ENCODE measurements at places on chromosomes 12 and 14.

- no peak for DNase-seq
Observed at GRCh38 chr12:84974155-84974815, 61.7 kb upstream of the SLC6A15 start.

GRCh38 chr12:109885616-109886015 lies 5.3 kb upstream of the GLTP start:
- no peak for DNase-seq

- no peak for DNase-seq
Observed at GRCh38 chr14:55715889-55716288, 135.9 kb downstream of the KTN1 start.

DNA sequence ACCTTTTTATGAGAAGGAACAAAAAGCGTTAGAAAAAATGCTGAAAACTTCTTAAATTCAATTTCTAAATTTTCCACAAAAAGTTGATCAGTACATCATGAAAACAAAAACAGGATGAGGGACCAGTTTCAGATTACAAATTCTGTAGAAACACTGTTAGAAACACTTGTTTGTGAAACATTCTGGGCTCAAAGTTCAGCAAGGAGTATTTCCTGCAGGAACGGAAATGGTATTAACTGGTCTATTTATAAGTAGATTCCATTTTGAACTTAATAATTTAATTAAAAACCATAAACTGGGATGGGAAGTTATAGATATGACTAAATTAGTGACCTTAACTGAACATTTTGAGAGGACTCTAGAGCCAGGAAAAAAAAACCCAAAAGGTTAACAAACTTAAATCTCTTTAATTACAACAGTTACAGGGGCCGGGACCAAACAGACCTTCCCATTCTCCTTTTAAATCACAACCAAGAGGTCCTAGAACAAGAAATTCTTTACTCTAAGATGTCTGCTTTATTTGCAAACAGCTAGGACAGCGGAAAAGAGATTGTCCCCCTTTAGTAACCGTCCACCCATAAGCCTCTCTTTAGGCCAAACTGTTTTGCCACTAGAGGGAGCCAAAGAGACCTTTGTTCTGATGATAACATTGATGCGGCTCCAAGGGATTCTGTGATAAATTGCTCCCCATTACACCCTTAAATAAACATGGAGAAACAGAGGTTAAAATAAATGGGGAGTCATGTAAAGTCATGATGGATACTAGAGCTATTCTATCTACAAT lies 69.0 kb upstream of the RERGL start:
- DNase-seq, result no peak

DNA sequence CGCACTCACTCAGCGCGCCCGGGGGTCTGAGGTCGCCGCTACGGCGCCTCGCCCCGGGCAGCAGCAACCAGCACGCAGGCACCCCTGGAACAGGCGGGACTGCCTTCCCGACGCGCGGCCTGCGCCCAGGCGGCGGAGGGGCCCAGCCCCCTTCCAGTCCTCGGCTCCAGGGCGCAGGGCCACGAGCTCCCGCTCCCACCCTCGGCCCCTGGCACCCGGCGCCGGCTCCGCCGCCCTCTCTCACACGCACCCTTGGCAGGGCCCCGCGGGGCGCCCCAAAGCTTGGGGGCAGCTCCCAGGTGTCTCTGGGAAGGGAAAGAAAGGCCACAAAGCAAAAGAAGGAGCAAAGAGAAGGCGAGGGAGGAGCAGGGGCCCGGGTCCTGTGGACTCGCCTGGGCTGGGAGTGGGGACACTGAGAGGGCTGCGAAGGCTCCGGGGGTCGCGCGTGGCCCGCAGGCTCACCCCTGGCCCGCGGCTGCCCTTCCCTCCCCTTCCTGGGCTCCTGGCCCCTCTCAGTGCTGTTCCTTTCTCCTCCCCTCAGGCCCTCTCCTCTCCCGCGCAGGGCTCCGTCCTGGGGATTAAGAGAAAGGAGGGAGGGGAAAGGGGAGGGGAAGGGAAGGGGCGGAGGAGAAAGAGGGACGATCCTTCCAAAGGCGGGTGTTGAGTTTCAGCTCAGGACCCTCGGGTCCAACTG lies 907 bp upstream of the EFS start:
- no peak for DNase-seq

GRCh38 chr12:58897969-58898368 lies 22.3 kb downstream of the LRIG3 start:
- no peak for DNase-seq

DNA sequence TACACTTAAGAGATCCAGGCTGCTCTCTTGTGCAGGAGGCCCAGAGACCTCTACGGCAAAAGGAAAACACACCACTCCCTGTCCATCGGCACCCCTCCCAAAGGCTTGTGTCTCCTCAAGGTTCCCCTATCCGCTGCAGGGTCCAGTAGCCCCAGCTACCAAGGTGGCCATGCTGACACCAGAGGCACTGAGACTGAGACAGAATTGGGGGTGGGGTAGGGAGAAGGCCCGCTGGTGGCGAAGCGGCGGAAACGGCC lies 590 bp downstream of the DDIT3 start:
- DNase-seq, result no peak

- no peak for DNase-seq
Observed at GRCh38 chr12:131845121-131845520, 16.9 kb downstream of the MMP17 start.

- DNase-seq, result no peak
Observed at GRCh38 chr14:51895375-51895774, 35.0 kb downstream of the GNG2 start.

DNA sequence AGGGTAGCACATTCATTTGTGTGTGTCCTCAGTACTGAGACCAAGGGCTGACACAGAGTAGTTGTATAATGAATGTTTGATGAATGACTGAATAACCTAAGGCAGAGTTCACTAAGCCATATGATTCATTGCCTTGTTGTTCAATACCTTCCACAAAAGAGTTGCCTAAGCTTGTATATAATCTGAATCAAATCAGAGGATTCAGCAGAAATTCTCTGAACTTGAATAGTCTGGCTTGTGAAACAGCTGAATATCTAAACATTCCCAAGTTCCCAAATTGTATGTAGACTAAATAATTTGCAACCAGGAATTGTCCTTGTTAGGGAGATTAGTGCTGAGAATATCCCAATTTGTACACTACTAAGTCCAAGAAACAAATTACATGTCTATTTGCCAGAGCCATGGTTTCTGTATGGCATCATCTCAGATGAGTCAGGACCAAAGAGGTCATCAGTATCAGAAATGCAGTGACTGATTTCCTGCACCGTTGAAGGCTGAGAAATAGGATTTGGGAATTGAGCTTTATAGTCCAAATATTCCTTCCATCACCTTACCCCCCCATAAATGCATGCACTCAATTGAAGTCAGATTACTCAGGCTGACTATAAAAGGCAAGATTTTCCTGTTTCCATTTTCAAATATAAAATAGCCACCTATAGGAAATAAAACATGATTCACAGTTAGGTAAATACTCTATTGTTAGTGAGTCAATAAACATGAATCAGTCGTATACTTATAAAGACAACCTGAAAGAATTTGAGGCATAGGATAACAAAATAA lies 168.7 kb downstream of the PHLDA1 start:
- no peak for DNase-seq

GRCh38 chr14:35335388-35336092 lies 43.4 kb downstream of the PSMA6 start:
- DNase-seq, result no peak

DNA sequence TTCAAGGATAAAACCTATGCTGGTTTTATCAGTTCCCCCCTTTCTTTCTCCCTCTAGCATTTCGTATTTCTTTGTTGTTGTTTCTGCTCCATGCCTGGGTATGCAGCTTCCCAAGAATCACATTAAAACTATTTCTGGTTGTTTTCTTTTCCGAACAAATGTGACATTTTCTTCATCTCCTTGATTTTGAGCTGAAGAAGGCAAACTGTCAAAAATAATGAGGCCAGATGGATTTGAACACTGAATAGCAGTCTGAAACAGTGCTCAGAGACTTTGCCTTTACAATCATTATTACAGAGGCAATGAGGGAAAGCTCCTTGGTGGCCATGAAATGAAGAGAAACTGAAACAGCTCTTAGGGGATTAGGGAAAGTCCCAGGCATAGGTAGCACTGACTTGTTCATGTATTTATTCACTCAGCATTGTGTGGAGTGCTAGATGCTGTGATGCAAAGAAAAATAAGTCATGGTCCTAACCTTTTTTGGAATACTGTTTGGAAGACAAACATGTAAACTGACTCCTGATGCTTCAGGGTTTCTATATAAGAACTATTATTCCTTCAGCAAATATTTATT lies 319.5 kb downstream of the FUT8 start:
- peak; percentile 31 for DNase-seq

DNA sequence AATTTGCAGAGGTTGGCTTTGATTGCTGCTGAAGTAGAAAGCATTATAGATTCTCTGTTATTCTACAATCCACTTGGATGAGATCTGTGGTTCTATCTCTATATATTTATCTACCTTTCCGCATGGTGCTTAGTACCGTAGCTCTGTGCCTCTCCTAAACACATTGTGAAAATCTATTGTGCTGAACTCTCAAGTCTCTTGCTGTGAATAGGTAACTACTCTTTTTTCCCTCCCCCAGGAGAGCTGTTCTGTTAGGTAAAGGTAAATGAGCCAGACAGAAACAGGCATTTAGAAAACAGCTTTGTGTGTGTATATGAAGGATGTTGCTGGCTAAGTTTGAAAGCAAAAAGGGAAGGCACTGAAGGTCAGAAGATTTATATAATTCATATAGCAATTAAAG lies 112.6 kb downstream of the BRMS1L start:
- no peak for DNase-seq

- DNase-seq, result peak; percentile 66
Observed at GRCh38 chr12:54991161-54991990, 6.8 kb upstream of the TESPA1 start.

DNA sequence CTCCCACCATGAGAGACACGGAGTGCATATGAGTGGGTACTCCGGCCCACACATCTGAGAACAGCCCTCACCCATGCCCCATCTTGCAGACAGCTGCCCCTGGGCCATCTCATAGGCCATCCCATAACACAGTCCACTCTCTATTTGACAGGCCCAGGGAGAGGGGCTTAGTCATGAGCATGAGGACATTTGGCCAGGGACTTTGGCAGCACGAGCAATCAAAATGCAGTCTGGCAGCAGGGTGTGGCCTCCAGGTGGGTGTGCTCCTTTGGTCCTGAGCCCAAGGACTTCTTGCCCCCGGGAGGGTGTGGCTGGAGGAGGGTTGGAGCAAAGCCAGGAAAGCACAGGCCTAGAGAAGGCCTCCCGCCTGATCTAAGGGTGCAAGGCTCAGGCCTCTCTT lies 25.6 kb downstream of the EMP1 start:
- DNase-seq, result no peak

DNA sequence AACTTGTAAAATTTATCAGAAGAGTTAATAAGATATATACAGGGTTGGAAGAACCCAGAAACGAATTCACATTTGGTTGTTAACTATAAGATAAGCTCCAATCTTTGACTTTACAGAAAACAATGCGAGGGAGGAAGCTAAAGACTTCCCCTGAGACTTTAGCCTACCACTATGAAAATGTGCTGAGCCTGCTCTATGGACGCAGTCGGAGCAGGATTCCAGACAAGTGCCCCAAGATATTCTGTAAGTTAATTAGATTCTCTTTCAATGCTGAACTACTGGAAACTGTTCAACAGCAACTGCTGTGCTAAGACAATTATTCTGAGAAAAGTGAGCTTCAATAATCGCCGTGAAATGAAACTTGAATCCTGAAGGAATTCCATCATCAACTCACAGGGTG lies 8.3 kb upstream of the LRRC10 start:
- DNase-seq, result no peak

DNA sequence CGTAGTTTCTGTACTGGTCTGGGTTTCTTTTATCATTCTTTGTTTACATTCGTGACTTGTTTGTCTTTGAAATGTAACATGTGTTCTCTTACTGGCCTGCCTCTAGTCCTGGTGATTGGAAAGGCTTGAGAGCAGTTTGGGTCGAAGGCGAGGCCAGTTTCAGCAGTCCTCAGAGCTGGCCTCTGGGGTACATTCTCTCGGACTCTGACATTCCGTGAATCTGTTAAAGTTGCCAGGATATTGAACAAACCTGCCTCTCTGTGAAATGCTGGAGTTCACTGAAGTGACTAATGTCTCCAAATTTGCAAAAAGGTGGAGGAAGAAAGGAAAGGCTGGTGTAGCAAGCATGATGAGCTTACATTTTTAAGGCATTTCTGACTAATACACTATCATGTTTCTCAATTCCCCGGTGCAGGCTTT lies 1.5 kb downstream of the PLEKHA5 start:
- no peak for DNase-seq

GRCh38 chr14:68596701-68597100 lies 196.2 kb downstream of the ZFP36L1 start:
- DNase-seq, result no peak

Data from T-helper 2 cell treated with Interferon-gamma antibody and Interleukin-4, amounts not matched to agents 5 μg/mL and 100 μg/mL, for 36 hours (primary cell).